ENCODE measurements at places on chromosomes 4 and X.

- no peak for DNase-seq
These were observed 72.5 kb downstream of the YIPF7 start for GRCh38 chr4:44578954-44579353.

GRCh38 chr4:124025000-124025399 is 628.4 kb downstream of the SPRY1 start:
- DNase-seq: no peak

- no peak for DNase-seq
These were observed 35.8 kb upstream of the IL13RA2 start for GRCh38 chrX:115053223-115053622.

DNA sequence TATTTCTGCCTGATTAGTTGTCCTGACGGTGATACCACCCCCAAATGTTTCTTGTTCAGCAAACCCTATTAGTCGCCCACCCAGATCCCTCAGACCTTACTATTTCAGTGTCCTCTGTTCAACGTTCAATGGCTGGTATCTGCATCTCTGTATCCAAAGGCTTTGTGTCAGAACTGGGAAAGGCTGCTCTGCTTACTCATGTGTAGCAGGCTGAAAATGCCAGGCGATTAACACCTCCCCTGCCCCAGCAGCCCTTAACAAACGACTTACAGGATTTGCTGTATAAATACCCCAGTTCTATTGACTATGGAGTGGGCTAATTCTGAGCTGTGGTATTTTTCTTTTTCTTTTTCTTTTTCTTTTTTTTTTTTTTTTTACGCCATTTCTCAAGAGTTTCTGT is 415.0 kb downstream of the ZNF674 start:
- no peak for DNase-seq

GRCh38 chrX:42934020-42934726 is 156.2 kb upstream of the PPP1R2C start:
- no peak for DNase-seq

- DNase-seq: no peak
These were observed 29.2 kb downstream of the SULT1E1 start for GRCh38 chr4:69830560-69831269.

- no peak for DNase-seq
These were observed 13.6 kb downstream of the ELOVL6 start for GRCh38 chr4:110184791-110185155.

DNA sequence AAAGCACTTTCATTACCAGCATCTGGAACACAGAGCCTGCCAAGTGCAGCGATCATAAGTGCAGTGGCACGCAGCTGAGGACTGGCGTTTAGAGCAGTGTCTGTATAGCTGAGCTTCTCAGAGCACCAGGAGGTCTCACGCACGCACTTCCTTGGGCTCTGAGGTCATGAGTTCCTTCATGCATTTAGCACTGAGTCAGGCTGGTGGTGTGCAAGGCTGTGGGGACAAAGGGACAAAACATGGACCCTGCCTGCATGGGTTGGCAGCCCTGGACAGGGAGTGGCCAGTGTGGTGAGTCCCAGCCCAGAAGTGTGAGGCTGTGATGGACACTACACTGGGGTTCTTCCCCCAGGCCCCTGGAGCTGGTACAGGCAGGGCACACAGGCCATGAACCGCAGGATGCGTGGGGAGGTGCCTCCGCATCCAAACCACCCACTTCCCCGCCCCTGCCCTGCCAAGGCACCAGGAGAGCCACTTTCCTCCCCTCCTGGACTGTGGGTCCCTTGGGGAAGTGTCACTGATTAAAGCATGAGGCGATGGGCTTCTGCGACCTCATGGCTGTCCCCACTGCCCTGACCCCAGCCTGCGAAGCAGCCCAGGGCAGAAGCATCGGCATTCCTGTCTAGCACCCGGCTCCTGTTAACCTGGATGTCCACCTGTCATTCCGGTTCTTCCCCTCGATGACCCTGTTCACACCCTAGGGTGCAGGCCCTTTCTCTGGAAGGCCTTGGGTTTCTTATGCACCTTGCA is 37.2 kb upstream of the GPR78 start:
- no peak for DNase-seq

- no peak for DNase-seq
These were observed 478.0 kb upstream of the CPEB2 start for GRCh38 chr4:14524276-14524675.

GRCh38 chrX:43644124-43644701 is 11.9 kb upstream of the MAOA start:
- no peak for DNase-seq

GRCh38 chr4:26670903-26671537 is 87.1 kb downstream of the TBC1D19 start:
- DNase-seq: no peak

DNA sequence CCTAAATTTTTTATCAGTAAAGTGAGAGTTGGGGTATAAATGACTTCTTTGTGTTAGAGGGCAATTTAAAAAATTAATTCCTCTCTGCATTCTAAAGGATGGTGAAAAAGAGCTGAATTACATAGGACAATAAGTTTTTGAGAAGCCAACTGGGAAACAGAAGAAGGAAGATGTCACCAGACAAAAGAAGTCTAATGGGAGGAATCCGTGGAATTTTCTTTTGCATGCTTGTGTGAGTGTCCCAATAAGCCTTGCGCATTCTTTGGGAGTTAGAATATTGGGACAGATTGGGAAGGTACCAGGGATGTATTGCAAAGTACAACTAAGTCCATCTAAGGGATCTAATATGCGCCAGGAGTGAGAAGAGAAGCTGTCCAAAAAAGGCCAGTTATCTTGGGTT is 35.1 kb upstream of the NR3C2 start:
- DNase-seq: no peak

GRCh38 chrX:132216806-132217202 is 2.4 kb downstream of the RAP2C start:
- DNase-seq: no peak

DNA sequence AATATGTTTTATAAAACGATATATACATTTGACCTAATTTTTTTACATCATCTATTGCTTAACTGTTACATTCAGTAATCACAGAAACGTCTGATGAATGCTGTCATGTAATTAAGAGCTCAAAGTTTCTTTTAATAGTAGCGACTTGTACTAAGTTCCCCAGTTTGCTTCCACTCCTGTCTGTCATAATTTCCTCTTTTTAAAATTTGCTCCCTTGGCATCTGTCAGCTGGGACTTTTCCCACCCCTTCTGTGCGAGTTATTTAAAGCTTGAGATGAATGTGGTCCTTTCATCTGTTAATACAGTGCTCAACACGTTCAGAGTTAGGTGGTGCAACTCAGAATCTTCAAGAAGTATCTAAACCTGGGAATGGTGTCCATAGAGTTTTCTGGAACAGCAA is 1.2 kb downstream of the RAP1GDS1 start:
- DNase-seq: no peak

GRCh38 chrX:149374751-149375150 is 130.4 kb downstream of the IDS start:
- DNase-seq: no peak

DNA sequence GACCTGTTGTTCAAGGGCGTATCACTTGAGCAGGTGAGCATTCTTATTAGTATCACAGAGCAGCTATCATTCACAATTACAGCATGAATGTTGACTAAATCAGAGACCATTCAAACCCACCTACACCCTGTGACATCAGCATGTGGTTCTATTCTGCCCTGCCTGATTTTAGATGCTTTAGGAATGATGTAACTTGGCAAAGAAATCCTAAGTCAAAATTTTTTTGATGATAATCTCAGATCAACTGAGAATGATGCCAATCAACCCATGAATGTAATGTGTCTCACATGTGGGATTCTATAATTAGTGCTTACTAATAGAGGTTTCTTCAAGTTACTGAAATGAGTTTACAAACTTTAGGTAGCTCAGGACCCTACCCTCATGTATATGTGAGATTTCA is 13.4 kb upstream of the CHIC2 start:
- no peak for DNase-seq

- no peak for DNase-seq
These were observed 188.4 kb downstream of the SHROOM3 start for GRCh38 chr4:76623217-76624045.

GRCh38 chr4:112956484-112956896 is 93.0 kb upstream of the ANK2 start:
- no peak for DNase-seq

GRCh38 chr4:18981234-18981615 is 959.7 kb upstream of the LCORL start:
- DNase-seq: no peak

DNA sequence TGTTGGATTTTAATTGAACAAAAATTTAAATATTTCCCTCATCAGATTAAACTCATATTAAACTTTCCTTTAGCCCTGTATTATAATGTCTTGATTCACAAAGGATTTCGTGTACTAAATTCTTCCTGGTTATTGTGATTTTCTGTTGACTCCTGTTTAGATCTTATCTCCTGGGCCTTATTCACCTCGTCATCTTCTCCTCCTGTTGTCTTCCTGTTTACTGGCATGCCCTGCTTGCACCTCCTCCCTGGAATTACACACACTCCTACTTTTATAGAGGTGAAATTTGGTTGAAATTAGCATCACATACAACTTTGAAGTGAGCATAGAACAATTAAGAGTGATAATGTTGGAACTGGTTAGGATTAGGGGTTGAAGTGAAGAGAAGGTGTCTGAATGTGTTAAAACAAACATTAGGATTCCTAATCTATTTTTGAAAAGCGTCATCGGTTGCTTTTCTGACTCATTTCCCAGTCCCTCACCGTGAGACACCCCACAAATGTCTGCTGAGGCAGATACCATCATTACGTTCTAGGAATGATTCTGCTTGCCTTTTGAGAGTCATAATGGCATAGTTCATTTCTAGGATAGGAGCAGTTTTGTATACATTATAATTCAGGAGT is 32.5 kb downstream of the TLL1 start:
- DNase-seq: peak; percentile 39

GRCh38 chr4:104942990-104943743 is 203.5 kb upstream of the TET2 start:
- no peak for DNase-seq

DNA sequence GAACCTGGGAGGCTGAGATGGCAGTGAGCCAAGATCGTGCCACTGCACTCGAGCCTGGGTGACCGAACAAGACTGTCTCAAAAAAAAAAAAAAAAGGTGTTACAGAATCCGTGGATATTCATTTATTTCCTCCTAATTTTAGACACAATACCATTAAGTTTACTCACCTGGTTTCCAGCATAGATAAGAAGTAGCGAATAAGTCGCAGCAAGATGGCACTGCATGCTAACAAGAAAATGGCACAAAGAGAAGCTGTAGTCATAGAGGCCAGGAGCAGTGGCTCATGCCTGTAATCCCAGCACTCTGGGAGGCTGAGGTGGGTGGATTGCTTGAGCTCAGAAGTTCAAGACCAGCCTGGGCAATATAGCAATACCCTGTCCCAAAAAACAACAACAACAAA is 17.0 kb upstream of the MOB1B start:
- no peak for DNase-seq

DNA sequence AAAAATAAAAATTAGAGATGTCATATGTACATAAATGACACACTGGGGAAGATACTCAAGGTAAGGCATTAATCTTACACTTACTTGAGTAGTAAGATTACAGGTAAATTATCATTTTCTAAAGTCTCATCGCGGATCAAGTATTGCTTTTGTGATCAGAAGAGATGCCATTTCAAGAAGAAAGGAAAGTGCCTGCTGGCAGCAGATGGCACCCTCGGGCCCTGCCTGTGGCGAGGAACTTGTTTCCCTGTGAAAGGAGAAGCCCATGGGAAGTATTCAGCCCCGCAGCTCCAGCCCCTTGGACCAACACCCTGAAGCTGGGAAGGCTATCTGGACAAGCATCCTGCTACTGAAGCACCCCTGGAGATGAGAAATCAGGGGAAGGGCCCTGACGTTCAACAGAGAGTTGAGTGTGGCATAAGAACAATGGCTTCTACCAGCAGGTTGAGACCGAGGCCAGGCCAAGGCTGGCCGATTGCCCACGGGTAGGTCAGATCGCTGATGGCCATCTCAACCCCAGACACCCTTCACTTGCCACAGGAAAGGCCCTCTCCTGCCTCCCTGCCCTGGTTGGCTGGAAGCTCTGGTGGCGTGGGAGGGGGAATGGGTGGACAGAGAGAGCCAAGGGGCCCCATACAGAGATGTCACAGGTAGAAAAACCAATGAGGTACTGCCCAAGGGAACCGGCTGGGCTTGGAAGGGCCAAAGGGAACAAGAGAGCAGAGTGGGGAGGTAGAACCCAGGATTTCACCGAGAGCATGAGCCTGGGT is 18.8 kb upstream of the MXD4 start:
- DNase-seq: no peak

GRCh38 chrX:48833542-48834138 is 1.8 kb downstream of the PCSK1N start:
- DNase-seq: no peak

DNA sequence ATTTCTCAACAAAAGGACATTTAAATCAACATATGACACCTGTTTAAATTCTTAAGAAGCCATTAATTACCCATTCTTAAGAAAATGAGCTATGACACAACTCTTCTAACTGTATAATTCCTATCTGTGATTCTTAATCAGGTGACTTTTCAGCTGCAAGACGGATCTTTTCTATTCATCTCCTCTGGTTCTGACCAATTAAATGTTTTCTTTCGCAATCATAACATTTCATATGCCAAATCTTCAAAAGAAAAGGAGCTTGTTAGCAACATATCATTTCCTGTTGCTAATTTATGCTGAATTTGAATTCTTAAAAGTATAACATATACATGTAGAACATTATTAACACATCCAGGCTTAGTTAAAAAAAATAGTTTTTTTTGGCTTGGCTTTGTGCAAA is 62.5 kb downstream of the SEL1L3 start:
- DNase-seq: no peak

GRCh38 chrX:13254076-13254785 is 65.6 kb downstream of the ATXN3L start:
- no peak for DNase-seq

DNA sequence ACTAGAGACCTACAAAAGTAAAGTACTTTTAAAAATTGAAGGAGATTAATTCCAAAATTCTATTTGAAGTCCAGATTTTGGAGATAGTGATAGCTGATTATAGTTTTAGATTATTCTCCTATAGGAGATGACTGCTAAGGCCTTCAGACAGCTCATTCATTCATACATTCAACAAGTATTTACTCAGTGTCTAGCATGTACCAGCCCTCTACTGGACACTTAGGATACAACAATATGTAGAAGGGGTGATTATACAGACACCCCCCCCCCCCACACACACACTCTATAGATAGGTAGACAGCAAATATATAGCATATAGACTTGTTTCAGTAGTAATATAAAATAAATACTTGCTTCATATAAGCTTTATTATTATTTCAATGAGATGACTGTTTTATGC is 60.4 kb upstream of the TAF9B start:
- no peak for DNase-seq

DNA sequence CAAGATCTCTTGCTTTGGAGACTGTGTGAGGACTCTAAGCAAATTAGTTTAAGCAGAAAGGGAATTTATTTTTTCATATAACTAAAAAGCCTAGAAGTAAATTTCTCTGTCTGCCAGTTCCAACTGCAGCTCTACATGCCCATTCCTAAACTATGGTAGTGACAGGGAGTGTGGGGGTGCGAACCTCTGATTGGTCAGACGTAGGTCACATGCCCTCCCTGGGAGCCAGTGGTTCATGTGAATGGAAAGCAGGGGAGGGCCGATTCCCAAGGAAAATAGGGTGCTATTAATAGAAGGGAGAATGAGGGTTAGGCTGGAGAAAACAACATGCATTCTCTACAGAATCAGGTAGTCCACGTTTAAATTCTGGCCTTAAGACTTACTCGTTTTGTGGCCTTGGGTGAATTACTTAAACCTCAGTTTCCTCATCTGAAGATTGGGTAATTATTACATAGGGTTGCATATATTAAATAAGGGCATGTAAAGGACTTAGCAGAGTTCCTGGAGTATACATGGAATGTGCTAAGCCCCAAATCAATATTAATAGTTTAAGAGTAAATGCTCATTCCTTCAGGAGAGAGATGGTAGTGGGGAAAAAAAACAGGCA is 7.2 kb downstream of the RAB33B start:
- DNase-seq: no peak

GRCh38 chrX:51917604-51918003 is 24.2 kb downstream of the MAGED1 start:
- DNase-seq: no peak

All from cerebellar nuclear complex (tissue), 1 donor.